ENCODE measurements at places on chromosomes 7 and 10. TPM values are rescaled to one million over a fixed set of nuclear protein-coding genes. Genes with fewer than 3 reads are reported as not detected.
A peak's percentile ranks its signal among the peaks of the same experiment; 100 is the strongest.

The PLAC9 gene
- polyA plus RNA-seq: 93.5 TPM

GRCh38 chr10:129961157-129961701, 2.8 kb downstream of the EBF3 start:
- DNase-seq: peak; percentile 55

The PTF1A gene
- not detected for polyA plus RNA-seq

DNA sequence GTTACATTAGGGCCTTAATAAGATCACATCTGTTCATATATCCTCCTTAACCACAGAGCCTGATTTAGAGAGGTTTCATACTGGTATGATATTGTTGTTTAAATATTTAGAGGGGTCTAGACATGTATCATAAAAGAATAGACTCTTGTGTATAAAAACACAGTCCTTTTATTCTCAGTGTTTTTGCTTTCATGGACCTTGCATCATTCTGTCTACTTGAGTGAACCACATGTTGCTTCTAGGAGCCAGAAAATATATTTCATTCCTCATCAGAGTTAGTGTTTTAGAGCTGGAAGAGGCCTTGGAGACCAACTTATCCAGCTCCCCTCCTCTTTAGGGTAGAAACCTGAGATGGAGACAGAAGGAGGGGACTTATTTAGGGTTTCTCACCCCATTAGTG, 312.8 kb downstream of the LRMDA start:
- DNase-seq: peak; percentile 11

The TAF6 gene
- polyA plus RNA-seq: 31.0 TPM

- DNase-seq: peak; percentile 55
These were observed 14.0 kb downstream of the CYP3A7 start for GRCh38 chr7:99720800-99721595.

The CTNNA3 gene
- polyA plus RNA-seq: 10.0 TPM

DNA sequence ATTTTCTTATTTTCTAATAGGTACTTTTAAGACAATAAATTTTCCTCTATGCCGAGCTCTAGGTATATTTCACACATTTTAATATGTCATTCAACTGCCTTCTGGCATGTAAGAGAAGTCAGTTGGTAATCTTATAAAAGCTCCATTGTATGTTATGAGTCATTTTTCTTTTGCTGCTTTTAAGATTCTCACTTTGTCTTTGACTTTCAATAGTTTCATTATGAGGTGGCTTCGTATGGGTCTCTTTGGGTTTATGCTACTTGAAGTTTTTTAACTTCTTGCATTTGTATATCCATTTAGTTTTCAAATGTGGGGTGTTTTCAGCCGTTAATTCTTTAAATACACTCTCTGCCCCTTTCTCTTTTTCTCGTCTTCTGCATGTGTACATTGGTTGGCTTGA, 80.5 kb downstream of the ABCA13 start:
- no peak for DNase-seq

The ACTR3C gene
- 3.2 TPM for polyA plus RNA-seq

DNA sequence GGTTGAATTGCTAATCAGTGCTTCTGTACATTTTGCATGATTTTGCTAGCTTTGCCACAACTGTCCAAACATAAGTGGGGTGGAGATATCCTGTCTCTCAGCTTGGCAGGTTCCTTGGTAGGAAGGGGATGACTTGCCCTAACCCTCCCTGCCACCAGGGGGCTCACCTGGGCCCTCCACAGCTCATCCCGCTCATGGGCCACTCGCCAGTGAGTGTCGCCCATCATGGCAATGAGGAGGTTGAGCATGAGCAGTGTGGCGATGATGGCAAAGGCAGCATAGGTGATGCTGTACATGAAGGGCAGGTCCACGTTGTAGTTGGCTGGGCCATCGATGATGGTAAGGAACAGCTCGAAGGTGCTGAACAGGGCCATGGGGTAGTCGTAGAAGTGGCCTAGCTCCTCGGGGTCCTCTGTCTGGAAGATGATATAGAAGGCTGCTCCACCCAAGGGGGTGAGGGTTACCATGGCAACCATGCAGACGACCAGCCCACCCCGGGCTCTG, 12.2 kb downstream of the TRPV6 start:
- no peak for DNase-seq

The CTAGE8 gene
- 0.68 TPM for polyA plus RNA-seq

DNA sequence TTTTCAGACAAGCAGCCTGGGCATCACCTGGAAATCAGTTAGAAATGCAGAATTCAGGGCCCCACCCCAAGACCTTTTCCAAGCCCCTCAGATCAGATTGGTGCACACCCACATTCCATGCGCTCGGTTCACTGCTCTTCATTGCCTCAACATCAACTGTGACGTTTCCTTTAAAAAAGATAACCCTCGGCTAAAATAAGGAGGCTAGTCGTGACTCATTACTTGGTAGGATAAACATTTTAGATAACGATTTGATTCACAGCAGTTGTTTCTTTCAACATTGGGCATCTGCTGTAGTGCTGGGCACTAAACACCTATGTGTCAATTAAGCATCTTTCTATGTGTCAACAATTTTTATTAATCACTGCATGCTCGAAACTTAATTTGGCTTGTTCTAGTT, 191.1 kb upstream of the LRGUK start:
- DNase-seq: no peak

DNA sequence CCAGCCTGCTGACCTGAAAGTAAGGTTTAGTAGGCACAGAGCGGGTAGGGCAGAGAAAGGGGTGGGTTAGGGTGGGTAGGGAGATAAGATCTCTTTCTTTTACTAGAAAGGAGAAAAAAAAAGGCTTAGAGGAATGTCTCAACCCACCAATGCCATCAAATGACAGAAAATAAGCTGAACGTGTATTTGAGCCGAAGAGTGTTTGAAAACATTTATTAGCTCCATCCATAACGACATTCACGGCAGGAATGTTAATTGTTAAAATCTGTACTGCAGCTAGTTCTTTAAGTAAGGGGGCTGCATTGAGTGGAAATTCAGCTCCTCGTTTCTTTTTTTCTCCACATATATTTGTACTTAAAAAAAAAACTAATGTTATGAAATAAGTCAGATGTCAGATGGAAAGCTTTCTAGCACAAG, 63.7 kb upstream of the ARID5B start:
- no peak for DNase-seq

The EBLN1 gene
- not detected for polyA plus RNA-seq

DNA sequence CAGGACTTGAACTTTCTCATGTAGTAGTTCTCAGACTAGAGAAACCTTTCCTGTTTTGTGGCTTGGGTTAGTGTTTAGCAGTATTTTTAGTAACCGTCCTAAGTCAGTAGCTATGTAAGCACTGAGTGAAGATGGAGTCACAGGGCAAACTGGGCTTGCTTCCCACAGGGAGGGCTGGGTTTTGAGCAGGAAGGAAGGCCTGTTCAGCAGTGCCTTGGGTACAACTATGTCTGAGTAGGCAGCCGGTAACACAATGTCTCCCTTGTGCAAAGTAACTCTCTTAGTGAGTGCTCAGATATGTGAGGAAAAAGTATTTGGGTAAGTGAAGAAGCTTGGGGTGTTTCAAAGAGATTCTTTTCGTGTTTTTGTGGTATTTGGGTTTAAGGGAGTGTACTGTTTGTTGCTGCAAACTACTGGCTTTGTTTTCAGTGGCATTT, 96.4 kb downstream of the CCSER2 start:
- peak; percentile 82 for DNase-seq

GRCh38 chr10:110358278-110358677, 53.6 kb upstream of the SMNDC1 start:
- DNase-seq: no peak

The WEE2 gene
- 0.14 TPM for polyA plus RNA-seq

DNA sequence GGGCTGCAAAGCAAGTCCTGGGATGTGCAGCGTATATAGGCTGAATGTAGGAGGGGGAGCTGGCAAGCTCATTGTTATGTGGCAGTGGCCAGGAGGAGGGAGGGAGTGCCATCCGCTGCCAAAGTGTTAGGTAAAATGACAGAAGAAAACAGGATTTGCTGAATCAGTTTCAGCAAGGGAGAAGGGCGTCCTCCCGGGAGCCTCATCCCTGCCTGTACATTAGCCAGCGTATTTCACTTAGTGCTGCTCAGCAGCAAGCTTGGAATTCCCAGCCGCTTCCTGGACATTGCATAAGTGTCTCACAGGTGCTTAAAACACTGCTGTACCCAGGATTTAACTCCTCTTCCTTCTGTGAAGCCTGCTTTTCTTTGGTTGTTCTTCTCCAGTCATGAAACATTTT, 2.5 kb downstream of the NIPSNAP2 start:
- no peak for DNase-seq

The FAM237B gene
- not detected for polyA plus RNA-seq

- DNase-seq: no peak
These were observed 191.9 kb downstream of the SFMBT2 start for GRCh38 chr10:7218968-7219367.

GRCh38 chr7:47333959-47334358, 248.0 kb downstream of the TNS3 start:
- no peak for DNase-seq

The HOXA2 gene
- polyA plus RNA-seq: 5.5 TPM

GRCh38 chr7:4119848-4120247, 562.2 kb upstream of the FOXK1 start:
- DNase-seq: no peak

The DNAH11 gene
- polyA plus RNA-seq: 0.50 TPM

DNA sequence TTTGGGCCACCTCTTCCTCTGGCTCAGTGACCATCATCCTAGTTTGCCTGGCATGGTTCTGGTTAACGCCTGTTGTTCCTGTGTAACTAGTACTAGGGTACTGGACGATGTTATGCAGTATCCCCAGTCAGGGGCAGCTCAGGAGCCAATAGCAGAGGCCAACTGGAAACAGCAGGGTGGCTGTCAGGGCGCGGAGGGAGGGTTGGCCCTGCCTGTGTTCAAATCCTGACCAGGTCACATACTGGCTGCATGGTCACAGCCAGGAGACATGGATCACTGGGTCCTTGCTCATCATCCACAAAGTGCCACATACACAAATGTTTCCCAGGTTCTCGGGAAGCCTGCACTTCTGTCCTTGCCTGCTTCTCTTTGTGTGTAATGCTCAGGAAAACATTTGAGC, 12.3 kb upstream of the RBP3 start:
- no peak for DNase-seq

GRCh38 chr10:77943121-77943901, 16.8 kb upstream of the DLG5 start:
- DNase-seq: no peak

The ABCC2 gene
- 0.74 TPM for polyA plus RNA-seq

DNA sequence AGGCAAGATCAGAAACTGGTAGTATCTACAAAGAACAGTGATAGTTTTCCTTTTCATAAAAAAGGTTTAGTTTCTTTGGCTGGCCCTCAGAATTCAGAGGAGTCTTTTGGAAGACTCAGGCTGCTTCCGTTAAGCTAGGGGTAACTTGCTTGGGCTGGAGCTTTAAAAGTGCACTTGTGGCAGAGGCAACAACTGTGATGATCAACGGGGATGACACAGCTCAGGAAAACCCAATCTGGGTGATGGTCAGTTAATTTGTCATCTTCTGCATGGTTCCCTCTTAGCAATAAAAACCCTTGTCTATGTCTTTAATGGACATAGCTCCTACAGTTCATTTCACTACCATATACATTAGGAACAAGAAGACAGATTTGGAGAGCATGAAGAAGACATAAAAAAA, 46.7 kb downstream of the SGMS1 start:
- no peak for DNase-seq

DNA sequence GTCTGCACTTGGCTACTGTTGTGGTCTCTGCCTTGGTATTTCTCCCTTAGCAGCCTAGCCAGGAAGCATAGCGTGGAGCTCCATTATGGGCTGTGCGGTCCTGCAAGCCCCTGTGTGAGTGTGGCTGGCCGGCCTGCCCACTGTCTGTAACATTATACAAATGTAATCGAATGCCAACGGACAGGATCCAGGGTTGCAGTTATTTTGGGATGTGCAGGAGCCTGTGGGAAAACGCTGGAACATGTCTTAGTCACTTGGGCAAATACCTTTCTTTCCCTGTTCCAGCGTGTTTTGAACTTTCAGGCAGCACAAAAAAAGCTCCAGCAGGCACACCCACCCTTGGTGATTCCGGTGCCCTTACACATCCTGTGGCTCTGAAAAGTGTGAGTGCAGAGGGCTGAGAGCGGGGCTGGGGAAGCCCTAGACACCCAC, 29.5 kb downstream of the BAG3 start:
- DNase-seq: no peak

The CNPY1 gene
- polyA plus RNA-seq: 0.72 TPM

GRCh38 chr7:23529262-23529859, 2.4 kb downstream of the TRA2A start:
- DNase-seq: no peak

The FGFR2 gene
- polyA plus RNA-seq: 0.42 TPM

DNA sequence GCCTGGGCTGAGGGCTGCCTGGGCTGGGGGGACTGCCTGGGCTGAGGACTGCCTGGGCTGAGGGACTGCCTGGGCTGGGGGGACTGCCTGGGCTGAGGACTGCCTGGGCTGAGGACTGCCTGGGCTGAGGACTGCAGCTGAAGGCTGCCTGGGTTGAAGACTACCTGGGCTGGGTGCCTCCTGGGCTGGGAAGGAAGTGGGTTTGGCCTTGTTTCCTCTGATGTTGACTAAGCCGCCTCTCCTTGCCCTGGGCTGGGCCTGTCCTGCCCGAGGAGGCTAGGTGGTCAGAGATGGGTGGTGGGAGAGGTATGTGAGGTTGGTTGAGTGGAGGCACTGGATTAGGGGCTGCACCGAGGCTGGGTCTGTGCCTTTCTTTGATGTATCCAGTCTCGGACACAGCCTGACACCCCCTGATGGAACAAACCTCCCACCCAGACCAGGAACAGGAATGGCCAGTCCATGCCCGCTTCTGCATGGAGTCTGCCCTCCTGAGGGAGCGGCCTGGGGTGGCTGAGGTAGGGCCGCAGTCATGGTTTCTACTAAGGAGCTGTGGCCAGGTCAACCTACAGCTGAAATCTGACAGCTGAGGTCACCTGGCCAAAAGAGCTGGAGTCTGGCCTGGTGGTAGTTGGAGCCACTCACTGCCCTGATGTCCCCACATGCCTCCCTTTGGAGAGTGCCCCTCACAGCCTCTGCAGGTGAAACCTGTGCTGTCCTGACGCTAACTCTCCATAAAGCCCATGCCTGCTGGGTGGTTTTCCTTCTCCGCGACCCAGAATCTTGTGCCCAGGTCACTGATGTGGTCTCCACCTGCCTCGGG, 22.3 kb downstream of the SCART1 start:
- DNase-seq: no peak

The EVX1 gene
- not detected for polyA plus RNA-seq

DNA sequence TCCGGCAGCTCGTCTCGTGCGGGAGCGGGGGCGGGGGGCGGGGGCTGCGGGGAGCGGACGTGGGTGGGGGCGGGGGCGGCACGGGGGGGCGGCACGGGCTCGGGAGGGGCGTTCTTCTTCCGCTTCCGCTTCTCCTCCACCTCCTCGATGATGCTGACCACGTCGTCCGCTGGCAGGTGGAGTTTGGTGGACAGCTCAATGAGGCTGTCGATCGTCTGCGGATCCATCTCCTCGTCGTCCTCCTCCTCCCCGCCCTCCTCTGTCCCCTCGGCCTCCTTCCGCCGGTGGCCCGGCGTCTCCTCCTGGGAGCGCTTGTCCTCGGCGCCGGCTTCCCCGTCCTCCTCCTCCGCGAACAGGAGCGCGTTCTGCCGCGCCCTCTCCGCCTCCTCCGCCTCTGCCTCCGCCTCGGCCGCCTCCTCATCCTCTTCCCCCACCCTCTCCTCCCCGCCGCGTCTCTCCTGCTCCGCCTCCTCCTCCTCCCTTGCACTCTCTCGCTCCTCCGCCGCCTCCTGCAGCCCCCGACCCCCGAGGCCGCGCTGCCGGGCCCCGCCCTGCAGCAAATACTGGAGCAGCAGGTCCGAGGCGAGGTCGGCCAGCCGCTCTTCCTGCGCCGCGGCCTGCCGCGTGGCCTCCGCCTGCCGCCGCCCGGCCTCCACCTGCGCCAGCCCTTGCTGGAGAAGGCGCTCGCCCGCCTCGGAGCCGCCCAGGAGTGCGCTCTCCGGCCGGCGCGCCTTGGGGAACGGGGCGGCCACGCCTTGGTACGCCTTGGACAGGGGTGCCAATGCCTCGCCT, 1.9 kb downstream of the VGF start:
- DNase-seq: no peak

The DDC gene
- not detected for polyA plus RNA-seq
